Daoy (cell line): ENCODE measurements at places on chromosomes 11 and 22. TPM values are rescaled to one million over a fixed set of nuclear protein-coding genes. Genes with fewer than 3 reads are reported as not detected.

DNA sequence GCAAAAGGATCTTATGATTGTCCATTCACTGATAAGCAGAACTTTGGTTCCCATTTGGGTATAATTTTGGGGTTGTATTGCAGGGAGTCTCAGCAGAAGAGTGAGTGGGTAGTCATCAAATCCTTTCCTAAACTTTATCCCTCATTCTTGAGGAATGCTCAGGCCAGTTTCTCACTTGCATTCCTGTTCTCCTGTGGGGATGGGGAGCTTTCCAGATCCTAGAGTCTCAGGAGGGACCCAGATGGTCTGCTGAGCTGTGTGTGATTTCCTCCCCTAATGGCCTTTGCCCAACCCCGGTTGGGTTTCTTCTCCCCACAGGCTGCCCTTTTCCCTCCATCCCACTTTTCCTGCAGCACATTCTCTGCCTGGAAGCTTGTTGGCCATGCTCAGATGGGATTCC lies 79.9 kb downstream of the MIAT start:
- DNase-seq = no peak

DNA sequence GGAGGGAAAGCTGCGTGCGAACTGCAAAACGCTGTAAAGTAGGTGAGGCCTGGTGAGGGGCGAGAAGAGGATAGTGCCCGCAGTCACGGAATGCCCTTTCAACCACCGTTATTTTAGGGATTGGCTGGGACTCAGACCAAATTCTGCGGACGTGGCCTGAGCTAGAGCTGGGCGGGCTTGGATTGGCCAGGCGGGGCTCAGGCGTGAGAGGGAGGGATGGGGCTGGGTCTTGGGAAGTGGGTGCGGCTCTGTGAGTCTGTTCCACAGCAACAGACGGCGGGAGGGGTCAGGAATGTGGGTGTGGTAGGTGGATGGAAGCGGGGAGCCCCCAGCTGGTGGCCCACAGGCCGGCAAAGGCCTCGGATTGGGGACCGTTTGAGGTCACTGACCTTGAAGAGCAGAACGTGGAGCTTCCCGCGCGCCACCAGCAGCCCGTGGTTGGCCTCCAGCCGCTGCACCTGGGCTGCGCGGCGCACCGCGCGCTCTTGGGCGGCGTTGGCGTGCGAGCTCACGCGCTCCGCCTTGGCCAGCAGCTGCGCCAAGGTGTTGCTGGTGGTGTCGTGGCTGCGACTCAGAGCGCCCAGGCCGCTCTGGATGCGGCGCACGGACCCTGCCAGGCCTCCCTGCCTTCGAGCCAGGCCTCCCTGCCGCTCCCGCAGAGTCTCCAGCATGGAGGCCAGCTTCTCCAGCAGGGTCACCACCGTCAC lies 444 bp downstream of the CAVIN3 start:
- DNase-seq = peak; percentile 96

DNA sequence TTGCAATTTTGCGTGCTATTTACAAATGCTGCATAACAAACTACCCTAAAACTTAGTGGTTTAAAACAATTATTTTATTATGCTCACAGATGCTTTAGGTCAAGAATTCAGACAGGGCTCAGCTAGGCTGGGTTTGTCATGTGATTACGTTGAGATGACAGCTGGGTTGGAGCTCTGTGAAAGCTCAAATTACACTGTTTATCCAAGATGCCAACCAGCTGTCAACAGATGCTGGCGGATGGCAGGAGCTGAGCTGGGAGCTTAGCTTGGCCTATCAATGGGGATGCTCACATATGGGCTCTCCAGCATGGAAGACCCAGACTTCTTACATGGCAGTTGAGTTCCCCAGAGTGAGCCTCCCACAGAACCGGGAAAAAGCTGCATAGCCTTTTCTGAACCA lies 62.7 kb downstream of the STK33 start:
- DNase-seq = peak; percentile 2

DNA sequence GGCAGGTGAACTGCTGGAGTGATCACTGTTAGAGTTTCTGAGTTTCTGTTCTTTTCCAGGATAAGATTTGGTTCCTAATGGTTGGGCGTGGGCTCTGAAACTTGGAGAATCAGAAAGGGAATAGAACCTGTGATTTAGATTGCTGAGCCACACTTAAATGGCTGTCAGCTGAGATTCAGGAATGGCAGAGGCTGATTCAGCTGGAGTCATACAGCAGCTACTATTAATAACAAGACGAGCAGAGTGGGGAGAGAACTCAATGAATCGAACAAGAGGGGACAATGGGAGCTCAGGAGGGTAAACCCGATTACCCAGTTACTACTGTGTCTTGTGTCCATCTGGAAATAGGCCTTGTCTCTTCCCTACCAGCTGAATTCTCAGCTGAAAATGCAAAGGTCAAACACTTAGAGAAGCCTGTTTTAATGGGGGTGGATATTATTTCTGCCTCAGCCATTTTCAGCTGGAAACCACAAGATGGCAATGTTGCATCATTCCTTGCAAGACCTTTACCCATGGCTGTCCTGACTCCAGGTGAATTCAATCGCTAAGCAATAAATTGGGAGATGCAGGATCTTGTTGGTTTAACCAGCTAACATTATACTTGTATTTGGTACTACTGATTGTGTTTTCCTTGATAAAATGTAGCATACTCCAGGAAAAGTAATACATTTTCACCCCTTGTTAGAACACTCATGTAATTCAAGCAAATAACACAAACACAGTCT lies 104.5 kb upstream of the RAG2 start:
- peak; percentile 65 for DNase-seq

- DNase-seq = no peak
Measured at GRCh38 chr11:128871168-128871610, 4.1 kb upstream of the KCNJ1 start.

DNA sequence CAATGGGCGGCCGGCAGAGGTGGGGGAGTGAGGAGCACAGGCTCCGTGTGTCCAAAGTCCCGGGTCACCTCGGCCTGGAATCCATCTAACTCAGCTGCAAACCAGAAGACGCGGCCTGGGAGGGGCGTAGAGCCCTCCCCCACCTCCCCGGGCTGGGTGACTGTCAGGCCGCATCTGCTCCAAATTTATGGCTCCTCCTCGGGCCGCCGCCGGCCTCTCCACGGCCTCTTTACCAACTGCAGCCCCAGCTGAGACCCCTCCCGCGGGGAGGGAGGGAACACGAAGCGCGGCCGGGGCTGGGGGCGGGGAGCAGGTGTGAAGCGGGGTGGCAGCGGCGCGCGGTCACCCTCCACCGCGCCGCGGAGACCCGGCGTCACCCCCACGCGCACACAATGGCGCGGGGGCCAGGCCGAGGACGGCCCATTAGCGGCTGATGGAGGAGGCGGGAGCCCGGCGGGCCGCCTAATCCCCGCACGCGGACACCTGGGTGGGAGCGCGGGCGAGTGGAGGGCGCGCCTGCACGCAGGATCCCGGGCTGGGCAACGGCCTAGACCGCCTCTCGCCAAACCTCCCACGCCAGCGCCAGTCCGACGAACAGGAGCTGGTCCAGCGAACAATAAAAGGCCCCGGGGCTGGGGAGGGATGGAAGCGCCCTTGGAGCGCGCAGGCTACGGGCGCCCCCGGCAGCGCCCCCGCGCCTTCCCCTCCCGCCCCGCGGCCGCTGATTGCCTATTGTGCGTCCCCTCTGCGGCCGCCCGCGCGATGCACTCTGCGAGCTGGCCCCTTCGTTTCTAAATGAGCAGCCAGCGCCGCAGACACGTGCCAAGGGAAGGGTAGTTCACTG lies 25.9 kb upstream of the ROBO3 start:
- DNase-seq = no peak

- no peak for DNase-seq
Measured at GRCh38 chr11:75195167-75195962, 44.5 kb downstream of the SLCO2B1 start.

DNA sequence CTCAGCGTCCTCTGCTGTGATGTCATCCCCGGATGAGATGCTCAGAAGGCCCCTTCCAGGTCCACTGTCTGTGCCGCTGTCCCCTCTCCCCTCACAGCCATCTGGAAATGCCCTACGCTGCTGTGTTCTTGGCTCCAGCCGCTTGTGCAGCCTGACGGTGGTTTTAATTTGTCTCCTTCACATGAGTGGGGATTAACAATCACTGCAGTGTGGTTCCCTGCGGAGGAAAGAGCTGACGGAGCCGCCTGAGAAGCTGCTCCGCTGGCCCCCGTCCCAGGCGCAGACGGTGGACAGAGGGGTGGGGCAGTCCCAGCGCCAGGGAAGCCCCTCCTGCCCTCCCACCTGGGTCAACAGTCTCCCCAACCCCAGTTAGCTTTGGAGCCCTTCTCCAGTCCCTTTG lies 67.5 kb upstream of the PHF21B start:
- DNase-seq = no peak

DNA sequence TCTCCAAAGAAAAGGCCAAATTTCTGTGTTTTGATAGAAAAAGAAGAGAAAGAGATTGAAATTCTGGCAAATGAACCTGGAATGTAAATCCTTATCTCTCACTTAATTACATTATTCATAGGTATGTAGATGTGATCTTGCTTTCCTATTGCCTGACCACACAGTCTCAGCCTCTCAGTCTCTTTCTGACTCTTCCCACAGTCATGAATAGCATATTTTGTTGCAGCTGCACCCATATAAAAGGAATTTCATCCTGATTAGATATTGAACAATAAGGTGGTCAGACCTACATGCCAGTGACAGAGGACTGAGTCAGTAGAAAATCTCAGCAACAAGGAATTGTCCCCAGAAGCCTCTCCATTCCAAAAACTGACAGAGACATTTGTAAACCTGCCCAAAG lies 62.9 kb upstream of the LRRC4C start:
- no peak for DNase-seq

DNA sequence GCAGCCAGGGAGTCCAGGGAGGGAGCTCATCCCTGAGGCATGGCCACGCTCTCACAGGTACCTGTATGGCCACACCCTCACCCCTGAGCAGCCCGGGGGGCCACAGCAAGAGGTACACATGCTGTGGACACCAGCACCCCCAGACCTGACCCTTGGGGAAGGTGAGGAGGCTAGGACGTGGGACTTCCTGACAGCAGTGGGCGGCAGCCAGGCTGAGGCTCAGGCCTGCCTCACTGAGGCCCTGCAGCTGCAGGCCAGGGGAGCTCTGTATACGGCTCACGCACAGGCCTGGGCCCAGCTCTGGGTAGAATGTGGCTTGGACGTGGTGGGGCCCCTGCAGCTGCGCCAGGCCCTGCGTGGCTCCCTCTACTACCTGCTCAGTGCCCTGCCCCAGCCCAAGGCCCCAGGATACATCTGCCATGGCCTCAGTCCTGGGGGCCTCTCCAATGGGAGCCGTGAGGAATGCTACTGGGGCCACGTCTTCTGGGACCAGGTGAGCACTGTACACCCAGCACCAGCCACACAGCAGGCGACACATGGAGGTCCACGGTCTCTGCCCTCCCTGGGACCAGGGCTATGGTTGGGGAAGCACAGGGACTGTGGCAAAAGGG lies 1.8 kb downstream of the PGGHG start:
- DNase-seq = no peak

DNA sequence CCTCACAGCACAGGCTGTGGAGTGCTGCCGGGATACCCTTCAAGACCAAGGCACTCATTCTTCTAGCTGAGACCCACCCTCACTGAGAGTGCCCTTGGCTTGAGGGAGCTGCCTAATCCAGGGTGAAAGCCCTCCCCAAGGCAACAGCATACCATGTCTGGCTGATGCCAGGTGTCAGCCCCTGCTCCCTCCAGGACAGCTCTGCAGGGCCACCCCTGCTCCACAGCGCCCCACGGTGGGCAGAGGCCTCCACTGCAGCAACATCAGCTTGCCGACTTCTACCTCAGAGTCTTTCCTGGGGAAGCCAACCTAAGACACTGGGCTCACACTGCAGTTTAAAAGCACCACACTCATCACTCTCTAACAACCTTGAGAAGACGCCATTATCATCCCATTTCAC lies 29.0 kb downstream of the TTLL1 start:
- DNase-seq = peak; percentile 51

GRCh38 chr22:45105281-45105702 lies 58.4 kb upstream of the NUP50 start:
- DNase-seq = peak; percentile 88

DNA sequence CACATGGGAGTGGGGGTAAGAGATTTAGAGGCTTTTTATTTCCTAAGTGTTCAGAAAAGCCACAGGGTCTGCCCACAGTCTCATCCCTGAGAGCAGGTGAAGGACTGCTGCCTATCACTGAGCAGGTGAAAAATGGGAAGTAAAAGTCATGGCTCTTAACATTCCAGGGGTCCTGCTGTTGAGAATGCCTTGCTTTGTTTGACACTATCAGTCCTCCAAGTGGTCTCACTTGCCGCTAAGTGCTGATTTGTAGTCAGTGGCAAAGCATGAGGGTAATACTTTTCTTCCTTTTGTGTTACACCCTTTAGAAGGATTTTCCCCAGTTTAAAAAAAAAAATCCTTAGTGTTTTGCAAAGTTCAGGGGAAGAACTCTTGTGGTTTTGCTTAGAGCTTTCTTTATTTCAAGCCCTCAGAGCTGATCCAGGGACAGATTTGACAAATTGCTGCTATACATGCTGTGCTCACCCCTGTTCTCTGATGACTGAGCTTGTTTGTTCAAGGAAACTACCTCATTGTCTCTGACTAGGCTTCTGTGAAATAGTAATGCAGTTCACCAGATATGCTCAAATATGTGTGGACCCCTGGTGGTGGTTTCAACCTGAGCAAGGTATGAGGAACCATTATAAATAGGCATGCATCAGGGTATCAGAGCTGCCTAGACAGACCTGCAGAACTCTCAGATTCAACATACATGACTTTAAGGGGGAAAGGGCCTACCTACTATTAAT lies 141.0 kb downstream of the ARHGAP42 start:
- peak; percentile 57 for DNase-seq

DNA sequence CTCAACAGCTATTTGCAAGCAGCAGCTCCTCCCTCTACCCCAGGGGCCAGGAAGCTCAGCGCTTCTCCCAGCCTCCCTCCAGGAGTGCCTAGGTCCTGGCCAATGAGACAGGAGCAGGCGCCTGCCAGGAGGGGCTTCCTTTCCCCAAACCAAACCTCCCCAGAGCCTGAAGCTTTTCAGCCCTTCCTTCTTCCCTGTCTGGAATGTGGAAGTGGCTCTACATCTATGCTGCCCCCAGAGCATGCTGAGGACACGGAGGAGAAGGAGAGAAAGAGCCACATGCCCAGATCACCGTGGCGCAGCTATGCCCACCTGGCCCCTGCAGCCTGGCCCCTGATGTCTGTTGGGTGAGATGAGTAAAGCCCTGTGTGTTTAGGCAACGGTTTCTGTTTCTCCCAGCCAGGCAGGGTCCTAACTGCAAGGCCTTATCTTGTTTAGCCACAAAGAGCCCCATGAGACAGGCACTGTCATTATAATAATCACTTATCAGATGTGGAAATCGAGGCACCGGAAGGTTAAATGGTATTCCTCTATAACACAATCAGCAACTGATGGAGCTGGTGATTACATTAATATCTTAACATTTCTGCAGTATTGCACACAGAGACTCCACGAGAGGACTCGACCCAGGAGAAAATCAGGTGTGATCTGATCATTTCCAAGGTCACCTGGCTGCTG lies 315.8 kb downstream of the CTTN start:
- DNase-seq = peak; percentile 37

- no peak for DNase-seq
Measured at GRCh38 chr11:84526250-84526649, 1100.9 kb downstream of the DLG2 start.

LRRC55 gene
- under 0.01 and 0.03 TPM in 2 replicates for total RNA-seq

COMT gene
- 128 and 166 TPM in 2 replicates for total RNA-seq

FAT3 gene
- 1.1 and 1.5 TPM in 2 replicates for total RNA-seq

SYNGR1 gene
- total RNA-seq = 1.4 and 2.7 TPM in 2 replicates

SLC6A5 gene
- total RNA-seq = not detected in 2 replicates

MAPK8IP2 gene
- total RNA-seq = 3.7 and 4.4 TPM in 2 replicates

MS4A15 gene
- not detected in 2 replicates for total RNA-seq

OR2D2 gene
- total RNA-seq = not detected in 2 replicates

MYO7A gene
- total RNA-seq = 0.40 TPM in 1 of 2 replicates, not detected in the other

MRPL11 gene
- 107 and 157 TPM in 2 replicates for total RNA-seq
